ENCODE measurements at places on chromosomes 16 and 17.

GRCh38 chr16:66353055-66353454 is 13.4 kb upstream of the CDH5 start:
- DNase-seq: no peak

DNA sequence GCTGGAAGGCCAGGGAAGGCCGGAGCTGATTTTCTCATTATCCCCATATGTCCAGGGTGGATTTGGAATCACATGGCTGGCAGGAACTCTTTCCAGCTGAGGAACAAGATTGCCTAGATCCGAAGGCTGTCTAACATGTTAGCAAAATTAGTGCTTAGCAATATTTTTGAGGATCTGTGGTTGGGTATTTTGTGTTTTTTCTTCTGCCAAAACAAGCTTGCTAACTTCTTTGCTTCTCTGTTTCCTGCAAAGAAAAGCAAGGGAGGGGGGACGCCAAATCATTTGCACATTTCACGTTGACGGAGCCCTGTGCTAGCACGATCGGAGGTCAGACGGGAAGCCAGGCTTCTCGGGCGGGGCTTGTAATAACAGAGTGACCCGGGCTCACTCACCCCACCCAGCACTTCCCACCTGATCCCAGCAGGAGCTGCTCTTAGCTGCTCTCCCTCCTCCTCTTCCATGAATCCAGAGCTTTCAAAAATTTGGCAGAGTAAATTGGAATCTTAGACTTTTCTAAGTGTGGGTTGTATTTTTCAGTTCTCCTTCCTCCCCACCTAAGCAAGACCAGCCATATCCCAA is 33.3 kb upstream of the FOXF1 start:
- no peak for DNase-seq

DNA sequence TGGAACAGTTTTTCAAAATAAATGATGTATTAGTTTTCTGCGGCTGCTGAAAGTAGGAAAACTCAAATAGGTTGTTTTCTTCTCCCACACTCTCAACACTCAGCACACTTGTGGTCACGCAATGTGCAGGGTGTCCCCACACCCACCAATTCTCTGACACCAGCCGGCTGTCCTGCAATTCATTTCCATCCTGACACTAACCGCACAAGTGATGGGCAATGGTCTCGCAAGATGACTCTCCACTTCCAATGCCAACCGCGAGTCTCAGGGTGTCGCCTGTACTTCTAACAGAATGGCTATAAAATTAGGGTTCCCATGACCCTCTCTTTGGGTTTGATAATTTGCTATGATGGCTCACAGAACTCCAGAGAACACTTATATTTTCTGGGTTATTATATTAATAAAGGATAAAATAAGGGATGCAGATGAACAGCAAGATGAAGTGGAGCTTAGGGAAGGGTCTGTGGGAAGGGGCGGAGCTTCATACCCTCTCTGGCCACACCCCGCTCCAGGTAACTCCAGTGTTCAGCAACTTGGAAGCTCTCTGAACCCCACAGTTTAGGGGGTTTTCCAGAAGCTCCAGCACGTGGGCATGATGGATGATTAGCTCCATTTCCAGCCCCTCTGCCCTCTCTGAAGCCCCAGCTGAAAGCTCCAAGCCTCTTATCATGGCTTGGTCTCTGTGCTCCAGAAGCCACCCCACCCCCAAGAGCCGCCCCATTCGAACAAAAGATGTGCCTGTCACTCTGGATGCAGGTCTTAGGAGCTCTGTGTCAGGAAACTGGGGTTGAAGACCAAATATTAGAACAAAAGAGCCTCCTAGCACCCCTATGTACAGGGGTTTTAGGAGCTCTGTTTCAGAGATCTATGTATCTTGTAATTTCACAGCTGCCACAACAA is 19.8 kb downstream of the TAF1C start:
- DNase-seq: no peak

DNA sequence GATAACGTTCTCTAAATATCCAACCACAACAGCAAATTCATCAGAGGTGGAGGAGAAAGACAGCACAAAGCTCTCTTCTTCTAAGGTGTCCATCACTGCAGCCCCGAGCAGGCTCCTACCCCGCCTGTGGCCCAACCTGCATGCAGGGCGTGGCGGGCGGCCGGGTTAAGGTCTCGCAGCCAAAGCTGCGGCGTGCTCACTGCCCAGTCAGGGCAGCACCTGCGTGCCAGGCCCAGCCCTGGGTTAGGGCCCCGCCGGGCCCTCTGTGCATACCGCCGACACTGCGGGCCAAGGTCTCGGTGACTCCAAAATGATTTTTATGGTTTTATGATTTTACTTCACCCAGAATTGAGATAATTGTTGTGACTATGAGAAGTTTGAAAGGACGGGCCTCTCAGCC is 57.8 kb downstream of the FOXK2 start:
- no peak for DNase-seq

- no peak for DNase-seq
These were observed 131.8 kb downstream of the STX8 start for GRCh38 chr17:9443811-9444210.

GRCh38 chr17:75266316-75267152 is 4.5 kb downstream of the MIF4GD start:
- DNase-seq: no peak

DNA sequence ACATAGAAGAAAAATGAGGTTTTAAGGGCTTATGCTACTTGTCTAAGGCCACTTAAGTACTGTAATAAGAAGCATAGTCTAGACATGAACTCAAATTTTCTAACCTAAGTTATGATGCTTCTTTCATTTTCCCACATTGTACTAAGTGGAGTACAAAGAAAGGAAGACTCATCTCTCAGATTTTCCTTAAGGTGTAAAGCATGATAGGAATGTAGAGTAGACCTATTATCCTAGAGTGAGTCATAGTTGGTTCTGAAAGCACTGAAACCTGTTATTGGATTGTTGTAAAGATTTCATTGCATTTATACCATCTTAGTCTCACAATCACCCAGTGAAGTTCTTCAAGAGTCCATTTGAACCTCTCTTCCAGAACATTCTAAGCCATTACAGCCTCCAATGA is 343.8 kb downstream of the TOX3 start:
- no peak for DNase-seq

DNA sequence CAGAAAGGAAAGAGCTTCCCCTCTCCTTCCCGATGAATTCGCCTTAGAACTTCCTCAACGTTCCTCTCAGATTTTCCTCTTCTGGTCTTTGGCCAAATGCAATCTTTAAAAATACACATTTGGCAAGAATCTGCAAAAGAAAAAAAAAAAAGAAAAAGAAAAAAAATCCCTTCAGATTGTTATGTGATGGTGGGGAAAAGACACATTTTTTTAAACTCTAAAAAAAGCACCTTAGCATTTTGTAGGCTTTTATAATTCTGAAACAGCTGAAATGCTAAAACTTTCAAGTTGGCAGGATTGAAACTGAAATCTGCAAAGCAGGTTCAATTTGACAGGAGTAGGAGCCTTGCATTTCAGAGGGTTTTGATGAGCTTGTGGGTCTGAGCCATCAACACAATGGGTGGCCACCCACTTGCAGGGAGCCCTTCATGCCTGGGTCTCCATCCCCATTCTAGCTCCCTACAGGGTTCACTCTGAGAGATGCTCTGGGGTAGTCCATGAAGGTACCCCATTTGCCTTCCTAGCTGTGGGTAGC is 33.1 kb downstream of the CACNG3 start:
- DNase-seq: no peak

- no peak for DNase-seq
These were observed 84.4 kb downstream of the OR1D5 start for GRCh38 chr17:2978991-2979390.

- DNase-seq: no peak
These were observed 121.0 kb downstream of the ANKRD11 start for GRCh38 chr16:89369266-89369895.

DNA sequence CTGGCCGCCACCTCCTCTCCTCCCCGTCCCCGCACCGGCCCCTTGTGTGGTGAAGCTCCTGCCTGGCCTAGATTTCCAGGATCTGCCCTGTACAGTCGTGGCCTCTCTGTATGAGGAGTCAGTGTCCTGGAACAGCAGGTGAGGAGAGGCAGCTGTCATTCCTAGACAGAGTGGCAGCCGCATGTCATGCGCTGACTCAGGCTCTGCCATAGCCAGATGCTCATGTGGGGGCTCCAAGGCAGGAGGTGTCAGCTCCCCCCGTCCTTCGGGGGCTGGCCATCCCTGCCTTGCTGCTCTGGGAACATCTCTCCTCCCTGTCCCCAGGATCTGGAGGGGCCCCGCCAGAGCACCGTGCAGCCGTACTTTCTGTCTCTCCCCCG is 60.4 kb downstream of the BAIAP2 start:
- DNase-seq: no peak

GRCh38 chr17:79082311-79083190 is 7.9 kb downstream of the ENGASE start:
- DNase-seq: no peak

DNA sequence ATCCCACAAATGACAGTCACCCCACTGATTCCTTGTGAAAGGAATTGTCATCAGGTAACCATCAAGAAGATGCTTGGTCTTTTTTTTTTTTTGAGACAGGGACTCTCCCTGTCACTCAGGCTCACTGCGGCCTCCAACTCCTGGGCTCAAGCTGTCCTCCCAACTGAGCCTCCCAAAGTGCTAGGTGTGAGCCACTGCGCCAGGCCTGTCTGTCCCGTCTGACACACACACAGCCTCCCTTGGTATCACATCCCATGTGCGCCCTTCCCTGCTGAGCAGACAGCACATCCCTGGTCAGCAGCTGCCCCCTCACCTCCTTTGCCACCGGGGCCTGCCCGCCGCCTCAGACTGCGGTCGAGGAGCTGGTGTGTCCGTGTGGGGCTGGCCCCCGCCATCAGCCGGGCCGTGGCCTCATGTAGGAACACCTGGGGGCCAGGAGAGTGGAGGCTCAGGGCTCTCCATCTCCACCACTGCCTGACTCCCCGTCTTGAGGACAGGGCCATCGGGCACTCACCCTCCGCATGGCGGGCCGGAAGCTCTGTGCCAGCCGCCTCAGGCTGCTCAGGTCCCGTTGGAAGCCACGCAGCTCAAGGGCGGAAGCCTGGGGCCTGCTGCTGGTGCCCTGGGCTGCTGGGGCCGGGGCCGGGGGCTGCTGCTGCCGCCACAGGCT is 23.6 kb downstream of the SREBF1 start:
- DNase-seq: no peak

DNA sequence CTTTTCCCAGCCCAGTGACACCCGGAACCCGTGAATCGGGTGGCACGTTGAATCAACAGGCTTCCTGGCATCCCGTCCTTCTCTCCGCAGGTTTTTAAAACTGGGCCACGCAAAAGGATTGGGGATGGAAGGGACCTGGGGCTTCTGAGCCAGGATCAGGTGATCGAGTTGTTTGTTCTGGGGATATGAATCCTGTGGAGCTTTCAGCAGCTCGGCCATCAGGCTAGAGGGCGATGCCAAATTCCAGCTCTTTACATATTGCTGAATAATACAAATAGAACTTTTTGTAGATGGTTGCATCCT is 473 bp downstream of the SUPT6H start:
- no peak for DNase-seq

DNA sequence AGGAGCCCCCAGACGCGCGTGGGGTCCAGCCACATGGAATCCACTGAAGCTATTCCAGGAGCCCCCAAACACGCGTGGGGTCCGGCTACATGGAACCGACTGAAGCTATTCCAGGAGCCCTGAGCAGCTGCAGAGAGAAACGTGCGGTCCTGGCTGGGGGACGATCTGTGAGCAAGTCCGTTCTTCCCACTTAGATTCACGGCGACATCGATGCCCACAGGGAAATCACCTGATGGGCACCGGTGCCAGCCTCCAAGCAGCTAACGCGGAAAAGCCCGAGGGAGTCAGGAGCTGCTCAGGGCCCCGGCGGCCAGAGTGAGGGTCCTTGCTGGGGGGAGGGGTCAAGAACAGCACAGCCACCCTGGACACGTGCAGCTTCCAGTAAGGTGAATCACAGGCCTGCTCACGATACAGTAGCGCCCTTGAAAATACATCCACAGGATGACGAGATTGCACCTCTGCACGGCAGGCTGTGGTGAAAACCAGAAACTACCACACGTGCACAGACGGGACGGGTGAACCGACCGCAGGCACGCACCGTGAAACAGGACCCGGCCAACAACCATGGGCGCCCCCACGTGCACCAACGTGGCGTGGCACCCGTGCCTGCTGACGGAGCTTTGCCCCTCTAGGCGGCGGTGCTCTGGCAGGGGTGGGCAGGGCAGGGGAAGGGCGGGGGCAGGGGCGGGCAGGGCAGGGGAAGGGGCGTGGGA is 77.7 kb upstream of the GNG13 start:
- no peak for DNase-seq

GRCh38 chr17:50046179-50046578 is 9.7 kb upstream of the ITGA3 start:
- no peak for DNase-seq

Measured in smooth muscle cell of the brain vasculature (primary cell).